Amygdala (tissue), 56 donors: ENCODE measurements at places on chromosomes 16 and 17.

DNA sequence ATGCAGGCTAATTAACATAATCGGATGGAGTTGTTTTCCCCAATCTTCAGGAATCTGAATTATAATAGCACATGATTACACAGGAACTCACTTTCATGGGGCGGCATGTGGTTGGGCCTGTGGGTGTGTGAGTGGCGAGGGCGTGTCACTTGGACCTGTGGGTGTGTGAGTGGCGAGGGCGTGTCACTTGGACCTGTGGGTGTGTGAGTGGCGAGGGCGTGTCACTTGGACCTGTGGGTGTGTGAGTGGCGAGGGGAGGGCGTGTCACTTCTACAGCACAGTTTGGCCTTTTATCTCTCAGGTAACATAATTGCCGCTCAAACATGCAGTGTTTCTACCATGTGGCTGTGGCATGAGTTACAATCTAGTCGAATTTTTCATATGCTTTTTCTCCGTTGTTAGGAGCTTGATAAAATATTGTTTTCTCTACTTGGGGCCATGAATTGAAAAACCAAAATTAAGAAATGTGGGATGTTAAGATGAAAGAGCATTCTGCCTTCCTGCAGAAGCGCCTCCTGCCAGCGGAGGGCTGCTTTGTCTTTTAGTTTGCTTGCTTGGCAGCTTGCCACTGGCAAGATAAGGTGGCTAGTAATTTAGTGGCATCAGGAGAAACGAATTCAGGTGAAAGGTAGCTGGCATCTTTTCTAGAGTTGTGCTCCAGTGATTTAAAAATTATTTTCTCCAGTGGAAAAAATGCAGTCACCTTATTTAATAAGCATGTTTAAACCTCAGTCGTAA, 36.2 kb downstream of the USP10 start:
- DNase-seq = no peak

DNA sequence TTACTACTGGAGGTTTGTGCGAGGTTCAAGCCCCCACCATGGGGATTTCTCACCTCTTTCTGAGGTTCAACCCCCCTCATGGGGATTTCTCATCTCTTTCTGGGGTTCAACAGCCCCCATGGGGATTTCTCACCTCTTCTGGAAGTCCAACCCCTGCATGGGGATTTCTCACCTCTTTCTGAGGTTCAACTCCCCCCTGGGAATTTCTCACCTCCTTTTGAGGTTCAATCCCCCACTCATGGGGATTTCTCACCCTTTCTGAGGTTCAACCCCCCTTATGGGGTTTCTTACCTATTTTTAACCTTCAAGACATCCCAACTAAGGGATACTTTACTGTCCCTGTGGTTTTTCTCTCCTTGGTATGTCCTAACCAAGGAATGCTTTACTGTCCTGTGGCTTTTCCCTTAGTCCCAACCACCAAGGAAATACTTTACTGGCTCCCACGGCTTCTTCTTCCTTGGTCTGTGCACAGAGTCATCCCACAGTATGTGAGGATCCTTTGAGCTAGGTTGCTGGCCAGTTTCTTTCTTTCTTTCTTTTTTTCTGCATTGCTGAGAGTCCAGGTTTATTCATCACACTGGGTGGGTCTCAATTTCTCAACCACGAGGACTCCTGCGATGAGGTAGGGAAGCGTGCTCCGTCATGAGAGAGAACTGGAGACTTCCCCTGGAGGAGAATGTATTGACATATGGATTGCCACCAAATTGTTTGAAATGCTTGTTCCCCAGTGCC, 2140.2 kb downstream of the TP53TG3F start:
- no peak for DNase-seq

- DNase-seq = no peak
Observed at GRCh38 chr17:33560165-33560564, 267.1 kb upstream of the ASIC2 start.

DNA sequence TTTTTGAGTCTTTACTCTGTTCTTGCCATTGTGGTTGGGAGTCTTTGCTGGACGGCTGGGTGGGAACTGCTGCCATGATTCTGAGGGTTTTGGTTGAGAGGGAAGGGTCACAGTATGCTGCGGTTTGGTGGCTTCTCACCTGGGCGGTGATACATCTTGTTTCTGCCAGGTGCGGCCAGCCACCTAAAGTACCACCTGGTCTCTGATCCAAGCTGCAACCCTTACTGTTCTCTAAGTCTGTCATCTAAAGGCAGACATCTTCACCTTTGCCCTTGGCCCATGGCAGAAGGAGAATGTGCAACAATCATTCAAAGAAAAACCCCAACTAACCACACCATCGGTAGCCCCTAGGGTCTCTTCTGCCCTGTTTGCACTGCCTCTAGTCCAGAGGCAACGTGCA, 19.6 kb upstream of the MPO start:
- no peak for DNase-seq

- no peak for DNase-seq
Observed at GRCh38 chr17:48137656-48138055, 30.1 kb downstream of the SNX11 start.

GRCh38 chr17:16937431-16937830, 34.5 kb downstream of the TNFRSF13B start:
- DNase-seq = no peak

DNA sequence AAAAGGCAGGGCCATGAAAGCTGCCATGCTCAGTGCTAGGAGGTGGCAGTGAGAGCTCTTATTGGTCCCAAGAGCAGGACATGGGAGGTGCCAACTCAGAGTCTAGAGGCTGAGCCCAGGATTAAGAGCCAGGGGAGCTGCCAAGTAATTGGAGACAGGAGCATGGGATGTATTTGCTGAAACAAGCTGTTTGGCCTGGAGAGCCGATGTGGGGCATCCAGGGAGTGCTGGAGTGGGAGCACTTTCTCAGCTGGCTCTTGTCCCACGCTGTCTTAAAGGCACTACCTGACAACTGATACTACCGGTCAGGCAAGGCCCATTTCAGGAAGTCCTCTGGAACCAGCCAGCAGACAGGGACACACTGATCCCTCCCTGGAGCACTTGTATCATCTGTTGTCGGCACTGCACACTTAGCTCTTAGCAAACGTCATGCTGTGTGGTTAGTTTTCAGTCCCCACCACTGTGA, 19.3 kb downstream of the ANKFN1 start:
- no peak for DNase-seq

DNA sequence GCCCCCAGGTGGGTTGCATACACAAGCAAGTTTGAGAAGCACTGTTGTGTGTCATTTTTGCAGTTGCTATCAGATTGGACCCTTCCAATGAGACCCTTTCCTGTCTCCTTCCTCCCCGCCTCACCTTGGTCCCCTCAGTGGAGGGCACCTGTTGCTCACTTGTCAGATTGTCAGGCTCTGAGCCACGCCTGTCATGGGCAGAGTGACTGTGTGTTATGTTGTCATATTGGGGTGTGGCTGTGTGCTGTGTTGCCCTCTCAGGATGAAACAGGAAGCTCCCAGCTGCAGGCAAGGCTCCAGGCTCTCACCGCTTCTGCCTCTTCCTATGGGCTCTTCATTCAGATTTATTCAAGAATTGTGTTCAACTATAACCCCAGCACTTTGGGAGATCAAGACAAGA, 302.9 kb downstream of the CPPED1 start:
- no peak for DNase-seq

DNA sequence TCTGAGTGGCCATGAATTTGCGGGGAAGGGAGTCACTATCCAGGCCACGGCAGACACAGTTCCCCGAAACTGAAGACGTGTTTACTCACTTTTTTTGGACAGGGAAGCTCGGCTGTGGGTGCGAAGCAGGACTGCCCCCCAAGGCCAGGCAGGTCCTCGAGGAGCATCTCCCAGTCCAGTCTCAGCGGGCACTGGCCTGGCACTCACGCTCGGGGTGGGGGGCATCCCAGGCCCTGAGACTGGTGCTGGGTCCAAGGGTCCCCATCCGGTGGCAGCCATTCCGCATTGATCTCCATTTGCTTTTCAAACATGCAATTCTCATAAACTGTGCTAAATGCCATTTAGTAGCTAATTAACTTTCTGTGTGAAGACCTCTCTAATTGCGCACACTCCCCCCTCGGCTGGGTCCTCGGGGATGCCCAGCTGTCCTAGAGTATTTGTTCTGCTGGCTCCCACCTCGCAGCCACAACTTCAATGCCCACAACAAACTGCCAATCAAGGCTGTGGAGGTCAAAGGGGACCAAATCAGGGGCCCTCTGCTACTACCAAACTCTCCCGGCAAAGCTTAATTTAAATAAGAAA, 50.2 kb downstream of the TBC1D16 start:
- DNase-seq = no peak

GRCh38 chr17:75877752-75878173, 618 bp downstream of the TRIM47 start:
- no peak for DNase-seq

GRCh38 chr16:15055141-15056053, 477 bp downstream of the NTAN1 start:
- no peak for DNase-seq

DNA sequence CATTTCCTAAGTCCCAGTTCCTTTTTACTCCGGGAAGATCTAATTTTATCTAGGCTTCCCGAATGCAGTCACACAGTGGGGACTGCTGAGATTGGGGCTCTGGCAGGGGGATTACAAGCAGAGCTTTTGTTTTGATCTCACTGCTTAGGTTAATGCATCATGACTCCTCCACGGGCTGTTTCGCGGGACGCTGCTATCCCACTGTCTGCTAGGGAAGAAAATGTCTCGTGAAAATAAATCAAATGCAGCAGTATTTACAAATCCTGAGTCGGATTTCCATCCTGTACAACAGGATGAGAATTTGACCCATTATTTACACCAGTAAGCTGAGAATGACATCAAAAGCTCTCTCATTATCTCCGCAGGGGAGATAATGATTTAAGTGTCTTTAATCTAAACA, 83.8 kb downstream of the CDH11 start:
- DNase-seq = no peak

GRCh38 chr16:70756071-70756470, 44.9 kb downstream of the VAC14 start:
- peak; percentile 23 for DNase-seq

DNA sequence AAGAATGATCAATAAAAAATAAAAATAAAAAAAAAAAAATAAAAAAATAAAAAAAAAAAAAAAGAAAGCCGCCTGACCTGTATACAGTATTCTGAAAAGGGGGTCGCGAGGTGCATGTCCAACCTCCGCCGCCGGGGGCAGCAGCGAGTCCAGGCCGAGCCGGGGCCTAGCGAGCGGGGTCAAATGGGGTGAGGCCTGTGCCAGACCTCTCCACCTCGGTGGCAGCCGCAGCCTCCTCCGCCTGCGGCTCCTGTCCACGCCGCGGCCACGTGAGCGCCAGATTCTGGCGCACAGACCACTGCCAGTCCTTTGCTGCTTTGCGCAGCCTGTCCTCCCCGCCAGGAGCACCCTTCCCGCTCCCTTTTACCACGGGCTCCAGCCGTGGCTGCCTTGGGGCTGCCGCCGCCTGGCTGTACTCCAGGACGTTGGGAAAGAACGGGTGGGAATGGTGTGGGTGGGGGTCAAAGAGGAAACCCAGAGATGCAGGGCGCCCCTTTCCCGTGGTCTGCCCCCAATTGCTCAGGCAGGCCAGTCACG, 2.4 kb upstream of the BCKDK start:
- no peak for DNase-seq

DNA sequence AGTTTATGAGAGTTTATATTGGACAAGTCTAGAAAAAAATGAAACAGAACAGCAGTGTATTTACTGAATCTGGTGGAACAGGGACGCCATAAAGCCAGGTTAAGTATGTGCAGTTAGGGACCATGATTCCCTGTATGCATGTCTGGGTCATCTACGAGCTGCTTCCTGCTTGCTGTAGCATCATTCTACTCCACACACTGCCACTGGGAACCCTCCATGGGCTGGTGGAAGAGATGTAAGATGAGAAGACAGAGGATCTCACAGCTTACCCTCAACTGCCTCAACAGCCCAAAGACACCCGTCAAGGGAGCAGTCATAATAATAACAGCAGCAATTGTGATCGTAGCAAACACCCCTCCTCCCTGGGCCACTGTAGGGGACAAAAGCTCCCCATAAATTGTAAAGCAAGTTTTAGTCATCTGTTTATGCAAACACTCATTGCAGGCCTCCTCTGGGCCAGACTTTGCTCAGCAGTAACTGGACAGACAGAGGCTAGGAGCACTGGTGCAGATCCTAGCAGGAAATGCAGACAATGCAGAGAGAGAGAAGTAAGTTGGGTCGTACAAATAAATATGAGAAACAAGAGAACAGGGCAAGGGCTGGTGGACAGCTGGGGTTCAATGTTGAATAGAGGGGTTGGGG, 188.0 kb downstream of the SOX9 start:
- no peak for DNase-seq
